ENCODE measurements at places on chromosomes 7 and 10.

- H3K27me3 ChIP-seq, result peaks cover 3% of the 10 kb centered on the region
- DNase-seq, result no peak
- H3K4me3 ChIP-seq, result no peak overlapping the region
Observed at GRCh38 chr10:47225219-47225927, 74.6 kb upstream of the GDF10 start.

GRCh38 chr7:75808106-75808505 is 5.5 kb downstream of the CCL24 start:
- no peaks in the 10 kb centered on the region for H3K36me3 ChIP-seq
- no peaks in the 10 kb centered on the region for H3K4me1 ChIP-seq
- peaks cover 2% of the 10 kb centered on the region for H3K27me3 ChIP-seq
- DNase-seq, result no peak
- no peak overlapping the region for H3K4me3 ChIP-seq

GRCh38 chr10:55631071-55631654 is 729.9 kb downstream of the ZWINT start:
- H3K27ac ChIP-seq, result no peak overlapping the region
- peak overlapping the region; percentile 65 for H3K4me3 ChIP-seq
- DNase-seq, result peak; percentile 25
- H3K4me1 ChIP-seq, result peaks cover 12% of the 10 kb centered on the region
- no peaks in the 10 kb centered on the region for H3K36me3 ChIP-seq
- H3K27me3 ChIP-seq, result peaks cover 18% of the 10 kb centered on the region

GRCh38 chr7:27194686-27195379 is 5.1 kb downstream of the HOXA13 start:
- no peak overlapping the region for H3K4me3 ChIP-seq
- H3K27ac ChIP-seq, result no peak overlapping the region
- H3K36me3 ChIP-seq, result no peaks in the 10 kb centered on the region
- H3K27me3 ChIP-seq, result peaks cover 94% of the 10 kb centered on the region
- H3K4me1 ChIP-seq, result no peaks in the 10 kb centered on the region

- no peaks in the 10 kb centered on the region for H3K27me3 ChIP-seq
- peak overlapping the region; percentile 81 for H3K27ac ChIP-seq
- peak overlapping the region; percentile 84 for H3K4me3 ChIP-seq
Observed at GRCh38 chr7:98282703-98283102, 1.2 kb downstream of the BRI3 start.

- peaks cover 17% of the 10 kb centered on the region for H3K27me3 ChIP-seq
- no peak overlapping the region for H3K4me3 ChIP-seq
- peaks cover 2% of the 10 kb centered on the region for H3K4me1 ChIP-seq
- H3K27ac ChIP-seq, result no peak overlapping the region
Observed at GRCh38 chr10:47381103-47381395, 3.0 kb downstream of the ZNF488 start.

- DNase-seq, result no peak
- H3K4me1 ChIP-seq, result no peaks in the 10 kb centered on the region
- no peaks in the 10 kb centered on the region for H3K36me3 ChIP-seq
- H3K27me3 ChIP-seq, result no peaks in the 10 kb centered on the region
Observed at GRCh38 chr7:39659356-39660013, 36.1 kb downstream of the RALA start.

GRCh38 chr7:35757574-35757973 is 43.3 kb upstream of the SEPTIN7 start:
- H3K27ac ChIP-seq, result no peak overlapping the region
- no peak for DNase-seq
- H3K4me1 ChIP-seq, result no peaks in the 10 kb centered on the region

GRCh38 chr7:7675686-7676085 is 35.1 kb downstream of the UMAD1 start:
- no peaks in the 10 kb centered on the region for H3K4me1 ChIP-seq
- no peak for DNase-seq
- H3K36me3 ChIP-seq, result no peaks in the 10 kb centered on the region
- H3K4me3 ChIP-seq, result no peak overlapping the region
- H3K27me3 ChIP-seq, result no peaks in the 10 kb centered on the region

- peaks cover 9% of the 10 kb centered on the region for H3K36me3 ChIP-seq
- no peak for DNase-seq
- no peak overlapping the region for H3K27ac ChIP-seq
- H3K27me3 ChIP-seq, result no peaks in the 10 kb centered on the region
- H3K4me1 ChIP-seq, result no peaks in the 10 kb centered on the region
- no peak overlapping the region for H3K4me3 ChIP-seq
Observed at GRCh38 chr7:2384354-2385243, 18.8 kb upstream of the CHST12 start.

- H3K27me3 ChIP-seq, result no peaks in the 10 kb centered on the region
- H3K36me3 ChIP-seq, result no peaks in the 10 kb centered on the region
- H3K4me1 ChIP-seq, result peaks cover 11% of the 10 kb centered on the region
- H3K4me3 ChIP-seq, result no peak overlapping the region
- no peak for DNase-seq
Observed at GRCh38 chr7:610531-611280, 91.1 kb upstream of the PDGFA start.

- no peak overlapping the region for H3K4me3 ChIP-seq
- H3K27ac ChIP-seq, result no peak overlapping the region
- H3K36me3 ChIP-seq, result no peaks in the 10 kb centered on the region
- DNase-seq, result no peak
Observed at GRCh38 chr10:59131666-59132065, 44.8 kb upstream of the PHYHIPL start.

- H3K27ac ChIP-seq, result no peak overlapping the region
- no peak overlapping the region for H3K4me3 ChIP-seq
- H3K36me3 ChIP-seq, result no peaks in the 10 kb centered on the region
- H3K4me1 ChIP-seq, result no peaks in the 10 kb centered on the region
Observed at GRCh38 chr10:69262292-69262751, 16.0 kb upstream of the HK1 start.

DNA sequence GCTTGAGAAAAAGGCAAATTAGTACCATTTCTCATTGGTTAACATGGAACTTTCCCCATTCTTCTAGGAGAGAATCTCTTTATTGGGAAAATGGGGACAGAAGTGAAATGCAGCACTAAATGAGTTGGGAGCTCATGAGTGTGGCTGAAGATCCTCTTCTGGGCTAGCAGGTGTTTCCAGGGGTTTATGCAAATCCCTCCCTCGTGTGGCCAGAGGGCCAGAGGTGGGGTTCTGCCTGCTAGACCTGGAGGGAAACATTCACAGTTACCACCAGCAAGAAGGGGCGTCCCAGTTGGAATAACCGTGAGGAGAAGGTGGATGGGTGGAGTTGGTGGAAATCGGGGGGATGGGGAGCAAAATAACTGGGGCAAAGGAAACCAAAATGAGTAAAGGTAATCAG is 235.9 kb downstream of the KLF6 start:
- no peaks in the 10 kb centered on the region for H3K36me3 ChIP-seq
- peaks cover 9% of the 10 kb centered on the region for H3K4me1 ChIP-seq
- no peak overlapping the region for H3K27ac ChIP-seq
- no peak for DNase-seq

- no peak overlapping the region for H3K27ac ChIP-seq
- H3K27me3 ChIP-seq, result no peaks in the 10 kb centered on the region
- no peak overlapping the region for H3K4me3 ChIP-seq
- H3K4me1 ChIP-seq, result no peaks in the 10 kb centered on the region
- H3K36me3 ChIP-seq, result no peaks in the 10 kb centered on the region
Observed at GRCh38 chr7:81846398-81846797, 76.6 kb upstream of the HGF start.

- no peak overlapping the region for H3K4me3 ChIP-seq
- H3K27me3 ChIP-seq, result no peaks in the 10 kb centered on the region
- no peaks in the 10 kb centered on the region for H3K4me1 ChIP-seq
- DNase-seq, result peak; percentile 1
- no peaks in the 10 kb centered on the region for H3K36me3 ChIP-seq
- H3K27ac ChIP-seq, result no peak overlapping the region
Observed at GRCh38 chr10:106440767-106441166, 723.7 kb downstream of the SORCS1 start.

DNA sequence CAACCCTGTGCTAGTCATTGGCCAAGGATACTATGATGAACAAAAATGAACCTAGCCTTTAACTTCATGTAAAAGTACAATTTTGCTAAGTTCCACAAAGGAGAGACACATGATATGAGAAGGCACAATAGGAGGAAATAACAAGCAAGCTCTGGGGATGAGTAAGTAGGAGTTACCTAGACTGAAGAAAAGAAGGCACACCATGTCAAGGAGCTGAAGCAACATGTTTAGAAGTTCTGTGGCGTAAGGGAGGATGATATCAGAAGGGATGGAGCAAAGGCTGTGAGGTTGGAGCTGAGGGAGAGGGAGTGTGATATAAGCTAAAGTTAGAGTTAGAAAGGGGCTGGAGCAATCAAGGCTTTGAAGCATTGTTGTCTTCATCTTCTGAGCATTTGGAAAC is 25.6 kb downstream of the KIFBP start:
- no peak overlapping the region for H3K27ac ChIP-seq
- H3K36me3 ChIP-seq, result peaks cover 26% of the 10 kb centered on the region
- no peak for DNase-seq
- no peak overlapping the region for H3K4me3 ChIP-seq

- H3K4me3 ChIP-seq, result no peak overlapping the region
- no peaks in the 10 kb centered on the region for H3K27me3 ChIP-seq
- no peak overlapping the region for H3K27ac ChIP-seq
- DNase-seq, result no peak
Observed at GRCh38 chr10:69049566-69049961, 38.3 kb upstream of the SRGN start.

- H3K27ac ChIP-seq, result no peak overlapping the region
- H3K27me3 ChIP-seq, result no peaks in the 10 kb centered on the region
- H3K4me1 ChIP-seq, result peaks cover 6% of the 10 kb centered on the region
- no peak overlapping the region for H3K4me3 ChIP-seq
- DNase-seq, result no peak
- no peaks in the 10 kb centered on the region for H3K36me3 ChIP-seq
Observed at GRCh38 chr10:82267960-82268359, 393.0 kb downstream of the NRG3 start.

- no peak overlapping the region for H3K4me3 ChIP-seq
- no peaks in the 10 kb centered on the region for H3K27me3 ChIP-seq
- no peaks in the 10 kb centered on the region for H3K36me3 ChIP-seq
- H3K27ac ChIP-seq, result no peak overlapping the region
- H3K4me1 ChIP-seq, result no peaks in the 10 kb centered on the region
Observed at GRCh38 chr7:118327174-118327573, 102.7 kb downstream of the ANKRD7 start.

Data from astrocyte (in vitro differentiated cells and primary cell).